Esophagus squamous epithelium (tissue), 5 donors: ENCODE measurements at places on chromosomes 12 and 14.

DNA sequence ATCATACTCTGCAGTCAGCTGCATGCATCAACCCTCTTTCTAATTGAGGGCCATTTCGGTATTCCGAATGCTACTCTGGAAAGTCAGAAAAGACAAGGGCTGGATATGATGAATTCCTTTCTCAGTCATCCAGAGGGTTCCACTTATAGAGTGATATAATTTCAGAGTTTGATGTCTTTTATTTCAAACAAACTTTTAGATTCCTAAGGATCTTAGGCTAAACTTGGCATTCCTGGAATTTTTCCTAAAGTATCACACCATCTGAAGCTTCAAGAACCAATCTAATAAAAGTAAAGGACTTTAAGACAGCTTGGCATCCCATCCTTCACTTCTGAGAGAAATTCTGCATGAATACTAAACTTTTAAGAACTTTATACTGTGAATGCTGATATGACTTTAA lies 69.3 kb upstream of the KCNJ8 start:
- DNase-seq: no peak

- DNase-seq: no peak
Measured at GRCh38 chr12:110934093-110934852, 13.9 kb upstream of the MYL2 start.

- peak; percentile 3 for DNase-seq
Measured at GRCh38 chr14:65791191-65791981, 378.9 kb downstream of the FUT8 start.

GRCh38 chr12:70190262-70191010 lies 52.8 kb upstream of the CNOT2 start:
- DNase-seq: no peak

DNA sequence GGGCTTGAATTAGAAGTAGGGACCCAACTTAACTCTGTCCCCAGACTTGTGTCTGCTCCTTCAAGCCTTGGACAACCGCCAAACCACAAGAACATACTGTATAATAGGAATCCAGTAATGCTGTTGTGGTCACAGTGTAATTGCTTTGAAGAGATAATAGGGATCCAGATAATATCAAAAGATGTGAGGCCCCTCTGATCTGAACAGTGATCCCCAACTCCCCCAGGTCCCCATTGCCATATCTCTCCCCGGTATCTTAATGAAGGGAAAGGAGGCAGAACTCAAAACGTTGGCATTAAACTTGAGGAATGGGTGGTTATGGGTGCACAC lies 8.5 kb upstream of the PLEKHH1 start:
- DNase-seq: no peak

- no peak for DNase-seq
Measured at GRCh38 chr12:131836193-131836592, 8.0 kb downstream of the MMP17 start.

DNA sequence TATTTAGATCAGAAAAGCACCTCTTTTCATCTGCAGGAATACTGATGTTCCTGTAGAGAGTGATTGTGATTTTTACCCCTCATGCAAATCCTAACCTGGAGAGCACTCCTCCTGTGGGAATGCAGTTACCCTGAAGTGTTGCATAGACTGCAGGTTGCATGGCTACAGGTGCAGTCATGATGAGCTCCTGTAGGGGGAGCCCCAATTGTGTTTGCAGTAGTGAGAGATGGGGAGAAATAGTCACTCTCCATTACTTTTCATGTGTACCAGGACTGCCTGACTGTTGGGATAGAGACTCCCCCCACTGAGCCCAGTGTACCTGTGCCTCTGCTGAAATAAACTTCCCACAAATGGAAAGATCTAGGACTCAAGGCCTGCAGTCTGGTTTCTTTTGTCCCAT lies 1086.5 kb downstream of the SLC6A15 start:
- DNase-seq: no peak

DNA sequence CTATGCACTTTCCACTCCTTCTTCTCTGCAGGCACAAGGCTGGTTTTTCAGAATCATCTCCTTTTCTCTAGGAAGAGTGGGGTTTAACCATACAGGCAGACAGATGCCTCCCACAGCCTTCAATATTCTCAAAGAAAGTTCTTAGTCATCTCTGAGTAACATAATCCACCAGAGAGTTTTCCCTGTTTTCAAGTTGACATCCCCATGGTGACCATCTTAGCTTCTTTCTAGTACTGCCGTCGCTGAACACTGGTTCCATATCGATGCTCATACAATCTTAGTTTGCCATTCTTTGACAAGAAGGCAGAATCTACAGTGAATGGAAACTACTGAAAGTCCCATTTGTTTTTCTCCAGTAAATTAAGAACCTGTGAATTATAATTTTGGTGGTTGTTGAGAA lies 28.6 kb downstream of the TPH2 start:
- no peak for DNase-seq

- DNase-seq: no peak
Measured at GRCh38 chr12:93767524-93767863, 90.3 kb downstream of the CRADD start.

DNA sequence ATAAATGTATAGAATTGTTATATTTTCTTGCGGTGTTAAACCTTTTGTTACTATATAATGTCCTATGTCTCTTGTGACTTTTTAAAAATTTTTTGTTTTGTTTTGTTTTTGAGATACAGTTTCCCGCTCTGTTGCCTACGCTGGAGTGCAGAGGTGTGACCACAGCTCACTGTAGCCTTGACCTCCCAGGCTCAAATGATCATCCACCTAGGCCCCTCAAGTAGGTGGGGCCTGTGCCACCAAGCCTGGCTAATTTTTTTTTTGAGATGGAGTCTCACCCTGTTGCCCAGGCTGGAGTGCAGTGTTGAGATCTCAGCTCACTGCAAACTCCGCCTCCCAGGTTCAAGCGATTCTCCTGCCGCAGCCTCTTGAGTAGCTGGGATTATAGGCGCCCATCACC lies 26.5 kb upstream of the RCOR1 start:
- no peak for DNase-seq

- no peak for DNase-seq
Measured at GRCh38 chr14:75589931-75590330, 11.5 kb downstream of the FLVCR2 start.

- no peak for DNase-seq
Measured at GRCh38 chr14:99380402-99380801, 100.3 kb downstream of the SETD3 start.

DNA sequence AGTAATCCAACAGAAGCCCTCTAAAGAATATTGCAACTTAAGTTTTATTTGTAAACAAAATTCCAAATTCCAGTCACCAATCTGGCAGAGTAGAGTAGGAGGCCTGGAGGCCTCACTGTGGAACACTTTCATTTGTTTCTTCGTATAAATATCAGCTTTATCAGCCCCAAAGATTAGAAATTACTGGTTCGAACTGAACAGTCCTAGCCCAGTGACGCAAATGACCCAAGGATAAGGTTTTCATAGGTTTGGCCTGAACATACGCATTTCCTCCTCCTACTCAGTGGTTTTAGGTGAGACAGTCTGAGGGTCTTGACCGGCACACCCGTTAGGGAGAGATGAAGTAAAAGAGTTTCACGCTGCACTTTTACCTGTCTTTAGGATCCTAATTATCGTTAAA lies 1.7 kb downstream of the CDC42BPB start:
- no peak for DNase-seq

DNA sequence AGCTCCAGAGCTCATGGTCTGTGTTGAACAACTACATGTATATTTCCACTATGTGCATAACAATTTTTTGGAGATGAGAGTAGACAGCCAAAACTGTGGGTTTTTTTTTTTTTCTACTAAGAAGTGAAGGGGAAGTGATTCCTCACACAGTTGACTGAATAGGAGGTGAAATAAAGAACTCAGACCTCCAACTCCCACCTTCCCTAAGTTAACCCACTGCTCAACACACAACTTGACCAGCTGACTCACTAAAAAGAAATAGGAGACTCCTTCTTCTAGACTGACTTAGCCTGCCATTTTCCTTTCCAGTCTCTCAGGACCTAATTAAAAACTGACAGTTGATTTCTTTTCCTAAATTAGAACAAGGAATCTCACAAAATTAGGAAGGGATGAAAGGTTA lies 1.7 kb downstream of the M6PR start:
- no peak for DNase-seq

DNA sequence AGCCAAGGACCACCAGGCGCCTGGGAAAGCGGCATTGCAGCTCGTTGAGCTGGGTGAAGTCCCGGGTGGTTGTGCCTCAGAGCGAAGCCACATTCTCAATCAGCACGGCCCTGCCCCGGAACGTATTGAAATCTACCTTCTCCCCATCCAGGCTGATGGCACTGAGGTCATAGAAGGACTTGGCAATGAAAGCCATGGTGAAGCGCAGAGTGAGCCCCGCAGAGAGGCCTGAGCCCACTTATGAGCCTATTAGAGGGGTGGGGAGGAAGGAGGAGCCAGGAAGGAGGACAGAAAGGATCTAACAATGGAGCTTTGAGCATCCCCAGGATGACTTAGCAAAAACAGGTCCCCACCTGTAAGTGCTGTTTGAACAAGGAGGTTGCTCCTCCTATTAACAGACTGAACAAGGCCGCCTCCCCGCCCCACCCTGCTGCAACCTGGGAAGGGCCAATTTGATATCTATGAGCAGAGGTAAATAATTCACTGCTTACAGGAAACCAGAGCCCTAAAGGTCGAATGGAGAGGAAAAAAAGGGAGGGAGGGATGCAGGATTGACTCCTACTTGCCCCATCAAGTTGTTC lies at the start of gene GPX2:
Gene GPX2, minus strand, starts transcription at position 215 of the 581 bp plus-strand sequence. Its CDS starts 19 bp downstream, at position 196.
- DNase-seq: no peak

GRCh38 chr12:84070292-84070691 lies 842.3 kb downstream of the SLC6A15 start:
- DNase-seq: no peak

DNA sequence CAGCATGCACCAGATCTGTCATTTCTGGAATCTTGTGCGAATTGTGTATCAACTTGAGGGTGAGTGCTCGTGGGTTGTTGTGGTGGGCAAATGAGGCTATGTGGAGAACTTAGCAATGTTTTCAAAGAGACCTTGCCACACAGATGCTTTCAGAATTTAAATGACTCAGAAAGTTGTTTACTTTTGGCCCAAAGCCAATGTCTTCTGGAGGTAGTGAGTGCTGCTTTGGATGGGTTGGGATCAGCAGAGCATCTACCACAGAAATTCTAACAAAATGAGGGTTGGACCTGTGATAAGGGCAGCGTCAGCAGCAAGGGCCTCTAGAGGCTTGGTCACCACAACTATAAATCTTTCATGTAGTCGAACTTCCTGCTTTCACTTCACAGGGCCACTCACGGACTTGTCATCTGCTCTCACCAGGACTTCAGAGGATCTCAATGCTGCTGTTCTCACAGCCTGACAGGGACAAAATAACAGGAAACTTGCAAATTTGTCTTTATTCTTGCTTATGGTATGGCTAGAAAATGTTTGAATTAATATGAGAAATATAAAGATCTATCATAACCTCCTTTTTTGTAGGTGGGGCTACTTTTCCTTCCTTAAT lies 111.4 kb downstream of the DACT1 start:
- DNase-seq: no peak
